ENCODE measurements at places on chromosomes 5 and 9. TPM values are rescaled to one million over a fixed set of nuclear protein-coding genes. Genes with fewer than 3 reads are reported as not detected.

DNA sequence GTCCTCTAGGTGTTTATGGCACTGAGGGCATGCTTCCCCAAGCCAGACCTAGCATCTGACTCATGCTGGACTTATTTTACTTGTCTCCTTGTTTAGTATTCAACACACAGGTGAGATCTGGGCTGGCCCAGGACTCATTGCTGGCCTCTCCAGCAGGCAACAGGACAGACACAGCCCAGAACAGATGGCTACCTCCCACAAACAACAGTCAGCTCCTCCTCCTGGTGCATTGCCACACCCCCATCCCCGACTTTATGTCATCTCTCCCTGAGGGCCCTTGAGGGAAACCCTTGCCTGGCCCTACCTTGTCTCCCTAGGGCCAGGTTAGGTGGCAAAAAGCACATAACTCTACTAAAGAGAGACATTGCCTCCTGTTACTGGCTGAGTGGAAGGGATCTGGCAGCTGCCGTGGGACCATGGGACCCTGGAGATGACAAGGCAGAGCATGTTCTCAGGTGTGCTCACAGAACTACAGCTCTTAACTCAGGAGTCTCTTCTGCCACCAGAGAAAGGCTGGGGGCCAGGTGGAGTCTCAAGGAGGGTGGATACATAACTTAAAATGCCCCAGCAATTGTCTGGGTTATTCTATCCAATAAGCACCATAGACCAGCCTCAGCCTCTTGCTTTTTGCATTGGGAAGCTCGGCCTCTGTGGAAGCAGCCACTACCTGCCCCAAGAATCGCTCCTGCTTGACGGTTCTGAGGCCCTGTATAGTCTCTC lies 2.3 kb downstream of the ACSL6 start:
- no peak for DNase-seq

DNA sequence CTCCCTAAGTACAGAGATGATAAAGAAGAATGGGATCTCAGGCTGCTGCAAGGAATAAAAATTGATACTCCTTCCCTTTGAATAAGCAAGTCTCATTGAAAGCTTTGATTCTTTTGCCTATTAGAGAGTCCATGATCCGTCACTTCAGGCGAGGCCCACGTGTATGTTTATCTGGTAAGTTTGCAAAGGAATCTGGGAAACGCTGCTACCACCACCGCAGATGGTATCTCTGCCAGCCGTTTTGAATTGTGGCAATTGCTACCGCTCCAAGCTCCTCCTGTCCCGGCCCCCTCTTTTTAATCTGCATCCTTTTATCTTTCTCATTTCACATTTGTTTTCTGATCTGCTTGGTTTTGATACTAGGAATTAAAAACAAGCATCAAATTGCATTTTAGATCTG lies 42.9 kb upstream of the GRIA1 start:
- DNase-seq, result no peak

DNA sequence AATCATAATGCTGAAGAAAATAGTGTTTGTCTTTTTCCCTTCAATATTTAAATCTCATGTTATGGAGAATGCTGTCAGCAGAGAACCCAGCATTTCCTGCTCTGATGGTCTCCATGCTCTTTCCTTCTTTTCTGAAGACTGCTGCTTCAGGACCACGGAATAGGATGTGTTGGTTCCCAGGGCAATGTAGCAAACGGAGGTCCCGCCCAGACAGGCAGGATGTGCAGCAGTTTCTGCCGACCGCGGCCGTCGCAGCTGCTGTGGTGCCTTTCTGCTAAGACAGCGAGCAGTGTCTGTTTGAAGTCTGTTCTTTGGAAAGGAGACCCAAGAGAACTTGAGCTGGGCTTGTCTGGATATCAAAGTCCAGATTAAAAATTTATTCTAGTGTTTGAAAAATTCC lies 654.3 kb downstream of the CCDC171 start:
- peak; percentile 34 for DNase-seq

- no peak for DNase-seq
Observed at GRCh38 chr5:176768174-176768970, 42.0 kb upstream of the UNC5A start.

- DNase-seq, result no peak
Observed at GRCh38 chr5:67793418-67793817, 422.1 kb upstream of the PIK3R1 start.

DNA sequence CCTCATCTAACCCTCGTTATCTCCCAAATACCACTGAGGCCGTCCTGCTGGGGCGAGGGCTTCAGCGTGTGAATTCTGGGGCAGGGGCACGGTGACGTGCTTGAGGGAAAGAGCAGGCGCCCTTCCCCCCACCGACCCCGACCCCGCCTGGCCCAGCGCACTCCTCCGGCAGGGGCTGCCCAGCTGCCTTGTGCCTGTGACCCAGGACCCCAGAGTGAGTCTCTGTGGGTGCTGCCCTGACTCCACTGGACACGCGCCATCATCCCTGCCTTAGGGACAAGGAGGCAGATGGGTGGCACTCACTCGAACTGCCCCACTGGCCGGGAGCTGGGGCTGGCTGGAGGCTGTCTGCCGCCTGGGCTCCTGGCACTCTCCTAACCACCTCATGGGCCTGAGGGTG lies 136.2 kb upstream of the LPCAT1 start:
- DNase-seq, result no peak

DNA sequence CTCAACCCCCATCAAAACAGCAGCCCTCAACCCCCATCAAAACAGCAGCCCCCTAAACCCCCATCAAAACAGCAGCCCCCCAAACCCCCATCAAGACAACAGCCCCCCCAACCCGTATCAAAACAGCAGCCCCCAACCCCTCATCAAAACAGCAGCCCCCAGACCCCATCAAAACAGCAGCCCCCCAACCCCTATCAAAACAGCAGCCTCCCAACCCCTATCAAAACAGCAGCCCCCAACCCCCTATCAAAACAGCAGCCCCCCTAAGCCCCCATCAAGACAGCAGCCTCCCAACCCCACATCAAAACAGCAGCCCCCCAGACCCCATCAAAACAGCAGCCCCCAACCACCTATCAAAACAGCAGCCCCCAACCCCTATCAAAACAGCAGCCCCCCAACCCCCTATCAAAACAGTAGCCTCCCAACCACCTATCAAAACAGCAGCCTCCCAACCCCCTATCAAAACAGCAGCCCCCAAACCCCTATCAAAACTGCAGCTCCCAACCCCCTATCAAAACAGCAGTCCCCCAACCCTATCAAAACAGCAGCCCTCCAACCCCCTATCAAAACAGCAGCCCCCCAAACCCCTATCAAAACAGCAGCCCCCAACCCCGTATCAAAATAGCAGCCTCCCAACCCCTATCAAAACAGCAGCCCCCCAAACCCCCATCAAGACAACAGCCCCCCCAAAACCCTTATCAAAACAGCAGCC lies 1.2 kb downstream of the TPPP start:
- DNase-seq, result no peak

GRCh38 chr9:111700776-111701175 lies 39.4 kb downstream of the GNG10 start:
- DNase-seq, result peak; percentile 75

GRCh38 chr5:345404-346195 lies 24.1 kb downstream of the AHRR start:
- DNase-seq, result no peak

GRCh38 chr5:82422751-82423181 lies 144.6 kb upstream of the RPS23 start:
- DNase-seq, result peak; percentile 30

DNA sequence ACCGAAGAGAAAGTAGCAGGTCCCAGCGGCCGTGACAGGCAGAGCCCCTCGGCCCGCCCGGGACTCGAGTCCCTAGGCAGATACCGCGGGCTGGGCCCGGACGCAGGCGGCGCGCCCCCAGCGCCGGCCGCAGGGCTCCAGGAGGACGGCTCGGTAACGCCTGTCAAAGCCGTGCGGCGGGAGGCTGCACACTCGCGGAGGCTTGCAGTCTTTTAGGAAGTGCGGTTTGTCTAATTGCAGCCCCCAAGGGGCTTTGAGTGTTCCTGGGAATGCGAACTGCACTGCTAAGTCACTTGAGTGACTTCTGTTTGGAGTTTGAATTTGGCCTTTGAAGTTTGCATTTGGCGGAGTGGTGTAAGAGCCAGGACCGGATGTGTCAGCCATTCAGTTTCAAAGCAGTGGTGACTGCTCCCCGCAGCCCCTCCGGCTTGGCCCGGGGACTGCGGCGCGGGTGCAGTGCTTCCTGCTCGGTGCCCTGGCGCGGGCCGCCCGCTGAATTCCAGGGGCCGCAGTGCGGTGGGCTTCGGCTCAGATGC lies 1.3 kb downstream of the MAP3K1 start:
- DNase-seq, result peak; percentile 70

DNA sequence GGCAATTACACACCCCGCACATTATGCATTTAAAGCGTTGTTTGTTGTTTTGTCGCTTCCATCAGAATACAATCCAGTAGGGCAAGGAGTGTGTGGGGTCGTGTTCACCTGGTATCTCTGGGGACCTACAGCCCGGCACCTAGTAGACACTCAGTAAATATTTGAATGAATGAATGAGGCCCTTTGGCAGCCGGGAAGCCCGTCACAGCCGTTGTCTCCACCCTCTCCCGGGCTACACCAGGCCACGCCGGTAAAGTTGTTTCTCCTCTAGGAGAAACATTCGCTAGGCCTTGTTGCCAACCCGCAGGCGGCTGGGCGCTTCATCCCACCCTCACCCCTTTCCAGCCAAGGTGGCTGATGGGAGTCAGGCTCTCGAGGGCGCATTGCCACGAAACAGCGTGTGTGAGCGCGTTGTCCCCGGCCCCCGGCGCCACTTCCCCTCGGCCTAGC lies 876 bp upstream of the JAK2 start:
- no peak for DNase-seq

- no peak for DNase-seq
Observed at GRCh38 chr5:33346534-33346933, 94.2 kb upstream of the TARS1 start.

DNA sequence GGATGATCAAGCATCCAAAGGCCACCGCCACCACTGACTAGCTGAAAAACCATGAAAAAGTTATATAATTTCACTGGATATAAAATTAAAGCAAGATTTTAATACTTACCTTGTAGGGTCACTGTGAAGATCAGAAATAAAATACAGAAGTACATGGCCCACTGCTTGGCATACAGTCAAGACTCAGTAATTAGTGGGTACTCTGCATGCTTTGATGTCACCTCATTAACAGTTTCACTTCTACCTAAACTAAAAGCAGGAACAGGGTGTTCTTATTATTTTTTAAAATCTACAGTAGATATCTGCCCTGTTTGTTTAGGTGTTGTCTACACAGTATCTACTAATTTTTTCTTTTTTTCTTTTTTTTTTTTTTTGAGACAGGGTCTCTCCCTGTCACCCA lies 66.4 kb downstream of the NFIB start:
- DNase-seq, result no peak

DNA sequence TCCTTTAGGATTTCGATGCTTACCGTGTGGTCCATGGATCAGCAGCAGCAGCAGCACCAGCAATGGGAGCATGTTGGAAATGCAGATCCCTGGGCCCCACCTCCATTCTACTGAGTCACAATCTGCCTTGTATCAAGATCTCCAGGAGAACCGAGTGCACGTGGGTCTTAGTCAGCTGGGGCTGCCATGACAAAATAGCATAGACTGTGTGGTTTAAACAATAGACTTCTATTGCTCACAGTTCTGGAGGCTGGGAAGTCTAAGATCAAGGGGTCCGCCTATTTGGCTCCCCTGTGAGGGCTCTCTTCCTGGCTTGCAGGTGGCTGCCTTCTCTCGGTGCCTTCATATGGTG lies 1.3 kb upstream of the PROP1 start:
- DNase-seq, result no peak

- DNase-seq, result no peak
Observed at GRCh38 chr5:107806271-107806670, 135.5 kb upstream of the EFNA5 start.

DNA sequence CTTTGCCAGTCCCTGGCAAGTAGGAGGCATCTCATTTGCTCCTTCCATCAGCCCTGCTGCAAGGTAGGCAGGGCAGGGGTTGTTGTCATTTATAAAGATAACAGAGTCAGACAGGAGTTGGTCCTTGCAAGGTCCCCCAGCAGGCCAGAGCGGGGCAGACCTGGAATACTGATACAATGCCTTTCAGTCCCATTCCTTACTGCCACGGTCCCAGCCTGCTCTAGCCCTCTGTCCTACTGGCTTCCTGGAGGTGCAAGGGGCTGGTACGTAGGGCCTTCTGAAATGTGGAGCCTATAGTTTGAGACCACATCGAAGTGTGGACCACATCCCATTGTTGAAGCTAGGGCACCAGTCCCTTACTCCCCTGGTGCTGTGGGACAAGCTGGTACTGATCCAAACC lies 42.8 kb upstream of the PITX1 start:
- no peak for DNase-seq

DNA sequence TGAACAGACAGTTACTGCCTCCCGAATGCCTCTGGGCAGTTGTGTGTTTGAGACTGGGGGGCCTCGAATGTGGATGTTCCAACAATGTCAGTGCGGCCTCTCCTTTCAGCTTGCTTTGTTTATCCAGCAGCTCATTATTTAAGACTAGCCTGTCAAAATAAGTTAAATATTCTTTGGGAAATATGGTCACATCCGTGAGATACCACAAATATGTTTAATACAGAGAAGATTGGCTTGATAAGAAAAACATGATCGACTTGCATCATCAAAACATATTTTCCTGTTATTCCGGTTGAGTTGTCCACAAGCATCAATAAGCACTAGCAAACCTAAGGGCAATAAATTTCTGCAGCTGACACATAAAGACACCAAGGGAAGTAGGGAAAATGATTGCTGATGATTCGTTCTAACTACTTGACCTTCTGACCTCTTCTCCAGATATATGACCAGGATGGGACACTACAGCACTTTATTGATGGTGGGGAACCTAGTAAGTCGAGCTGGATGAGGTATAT lies 66.5 kb downstream of the PRDM6 start:
- peak; percentile 1 for DNase-seq

- no peak for DNase-seq
Observed at GRCh38 chr5:152462021-152462721, 57.1 kb upstream of the NMUR2 start.

GRCh38 chr5:147465747-147466146 lies 44.1 kb downstream of the DPYSL3 start:
- peak; percentile 39 for DNase-seq

DNA sequence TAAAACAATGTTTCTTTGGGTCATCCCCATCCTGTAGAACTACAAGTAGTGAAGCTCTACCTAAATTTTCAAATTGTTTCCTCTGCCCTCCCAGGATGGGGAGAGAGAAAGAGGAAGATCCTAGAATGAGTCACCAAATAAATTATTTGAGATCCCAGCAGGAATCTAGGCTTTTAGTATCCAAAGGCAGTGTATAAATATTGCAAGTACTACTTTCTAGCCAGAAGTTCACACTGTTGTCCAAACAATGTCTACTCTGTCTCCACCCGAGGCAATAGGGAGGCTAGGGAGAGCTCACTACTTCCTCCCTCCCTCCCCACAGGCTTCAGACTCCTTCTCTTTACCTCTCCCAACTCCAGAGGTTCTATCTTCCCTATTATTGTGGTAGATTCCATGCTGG lies 362.8 kb downstream of the MRPS30 start:
- no peak for DNase-seq

ABO gene
- not detected for total RNA-seq

ARAP3 gene
- total RNA-seq, result 136 TPM

ZNF483 gene
- 1.8 TPM for total RNA-seq

ORM1 gene
- total RNA-seq, result not detected

SPINK7 gene
- total RNA-seq, result not detected

SHOC1 gene
- total RNA-seq, result not detected
